ENCODE measurements at places on chromosomes 3 and 15. TPM values are rescaled to one million over a fixed set of nuclear protein-coding genes. Genes with fewer than 3 reads are reported as not detected.

Gene GRAMD1C
- total RNA-seq, result 2.8 TPM

Gene MKRN3
- total RNA-seq, result 1.8 TPM

Gene CNTN6
- total RNA-seq, result not detected

Gene TM6SF1
- not detected for total RNA-seq

Gene CELSR3
- 1.1 TPM for total RNA-seq

Gene DUSP7
- total RNA-seq, result 40.9 TPM

Gene TMEM40
- 10.4 TPM for total RNA-seq

Gene PTH1R
- total RNA-seq, result not detected

Gene STRA6
- total RNA-seq, result 0.29 TPM

Gene SMAD6
- 19.9 TPM for total RNA-seq

Gene VGLL3
- total RNA-seq, result 1.3 TPM

Gene THPO
- not detected for total RNA-seq

GRCh38 chr3:147398813-147399534, 7.4 kb downstream of the ZIC4 start:
- DNase-seq, result peak; percentile 44

DNA sequence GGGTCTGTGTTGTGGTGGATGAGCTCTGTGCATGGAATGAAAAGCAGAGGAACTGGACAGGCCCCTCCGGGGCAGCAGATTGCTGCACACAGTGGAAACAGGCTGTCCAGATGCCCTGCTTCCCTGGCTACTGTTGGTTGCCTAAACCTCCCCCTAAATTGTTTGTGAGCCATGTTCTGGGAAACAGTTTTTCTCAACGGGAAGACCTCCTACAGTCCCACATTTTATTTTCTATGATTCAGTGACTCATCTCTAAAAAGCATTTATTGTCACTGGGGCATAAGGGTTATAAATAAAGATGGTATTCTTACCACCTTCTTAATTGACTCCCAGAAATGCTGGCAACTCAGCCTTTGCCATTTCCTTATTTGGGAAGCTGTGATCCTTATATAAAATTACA, 20.3 kb upstream of the PTPN9 start:
- DNase-seq, result no peak

DNA sequence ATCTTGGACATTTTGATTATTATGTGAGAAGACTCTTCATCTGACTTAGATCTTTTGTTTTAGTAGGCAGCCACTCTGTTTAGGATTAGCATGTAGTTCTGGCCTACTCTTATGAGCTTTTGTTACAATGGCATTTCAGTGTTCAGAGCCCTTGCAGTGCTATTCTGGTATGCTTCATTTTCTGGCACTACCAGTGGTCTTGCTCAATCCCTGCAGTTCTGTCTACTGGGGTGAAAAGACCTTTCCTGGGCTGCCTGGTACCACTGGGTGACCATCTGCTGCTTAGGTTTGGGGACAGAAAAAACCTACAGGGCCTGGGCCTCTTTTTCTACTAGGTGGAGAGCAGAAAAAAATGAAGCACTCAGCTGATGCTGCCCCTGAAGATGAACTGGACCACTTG, 42.5 kb downstream of the IL16 start:
- no peak for DNase-seq

DNA sequence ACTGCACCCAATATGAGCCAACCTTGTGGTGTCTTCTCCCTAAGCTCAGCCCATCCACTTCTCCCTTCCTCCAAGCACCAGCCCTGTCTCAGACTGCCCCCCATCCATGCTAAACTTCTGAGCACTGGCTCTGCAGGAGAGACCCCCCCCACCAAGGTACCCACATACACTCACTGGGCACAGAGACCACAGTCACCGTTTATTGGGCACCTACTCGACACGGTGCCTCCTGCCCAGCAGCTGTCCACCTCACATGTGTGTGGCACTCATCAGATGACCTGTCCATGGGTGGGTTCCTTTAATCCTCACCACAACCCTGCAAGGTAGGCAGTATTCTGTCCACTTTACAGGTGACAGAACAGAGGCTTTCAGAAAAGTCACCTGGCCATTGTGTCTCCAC, 22.3 kb upstream of the SFMBT1 start:
- no peak for DNase-seq

- no peak for DNase-seq
Observed at GRCh38 chr15:92294759-92295158, 98.9 kb upstream of the ST8SIA2 start.

GRCh38 chr15:88745696-88746095, 57.5 kb upstream of the ACAN start:
- peak; percentile 56 for DNase-seq

DNA sequence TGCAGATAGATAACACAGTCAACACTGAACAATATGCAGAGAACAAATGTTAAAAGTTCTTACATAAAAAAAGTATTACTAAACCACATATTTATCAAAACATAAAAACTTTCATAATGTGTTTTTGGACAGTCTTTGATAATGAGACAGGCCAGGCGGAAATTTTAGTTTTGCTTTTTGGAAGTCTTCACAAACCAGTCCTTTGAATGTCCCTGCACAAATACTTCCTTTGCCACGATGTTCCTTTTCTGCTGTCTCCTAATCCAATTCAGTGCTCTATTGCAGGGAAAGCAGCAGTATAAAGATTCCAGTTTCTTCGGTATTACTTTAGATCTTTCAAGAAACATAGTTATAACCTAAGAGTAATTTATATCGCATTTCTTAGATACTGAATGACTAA, 135.9 kb downstream of the TBL1XR1 start:
- no peak for DNase-seq

- no peak for DNase-seq
Observed at GRCh38 chr15:68589053-68589452, 10.3 kb downstream of the CORO2B start.

GRCh38 chr3:55651011-55651410, 163.9 kb upstream of the WNT5A start:
- no peak for DNase-seq

DNA sequence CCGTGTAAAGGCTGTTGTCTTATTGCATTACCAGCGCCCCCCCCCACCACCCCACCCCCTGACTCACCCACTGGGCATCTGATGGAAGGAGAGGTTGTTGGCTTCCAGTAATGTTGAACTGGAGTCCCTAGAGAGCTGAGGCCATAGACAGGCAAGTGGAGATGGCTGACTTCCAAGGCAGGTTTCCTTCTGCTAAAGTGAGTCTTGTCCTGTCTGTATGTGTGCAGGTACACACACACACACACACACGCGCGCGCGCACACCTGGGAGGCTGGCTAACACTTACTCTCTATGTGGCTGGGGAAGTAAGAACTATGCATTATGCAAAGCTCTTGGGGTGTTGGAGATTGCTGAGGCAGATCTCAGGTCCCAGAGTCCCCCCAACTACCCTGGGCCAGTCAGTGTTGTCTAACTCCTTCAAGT, 1.6 kb upstream of the KY start:
- DNase-seq, result no peak

DNA sequence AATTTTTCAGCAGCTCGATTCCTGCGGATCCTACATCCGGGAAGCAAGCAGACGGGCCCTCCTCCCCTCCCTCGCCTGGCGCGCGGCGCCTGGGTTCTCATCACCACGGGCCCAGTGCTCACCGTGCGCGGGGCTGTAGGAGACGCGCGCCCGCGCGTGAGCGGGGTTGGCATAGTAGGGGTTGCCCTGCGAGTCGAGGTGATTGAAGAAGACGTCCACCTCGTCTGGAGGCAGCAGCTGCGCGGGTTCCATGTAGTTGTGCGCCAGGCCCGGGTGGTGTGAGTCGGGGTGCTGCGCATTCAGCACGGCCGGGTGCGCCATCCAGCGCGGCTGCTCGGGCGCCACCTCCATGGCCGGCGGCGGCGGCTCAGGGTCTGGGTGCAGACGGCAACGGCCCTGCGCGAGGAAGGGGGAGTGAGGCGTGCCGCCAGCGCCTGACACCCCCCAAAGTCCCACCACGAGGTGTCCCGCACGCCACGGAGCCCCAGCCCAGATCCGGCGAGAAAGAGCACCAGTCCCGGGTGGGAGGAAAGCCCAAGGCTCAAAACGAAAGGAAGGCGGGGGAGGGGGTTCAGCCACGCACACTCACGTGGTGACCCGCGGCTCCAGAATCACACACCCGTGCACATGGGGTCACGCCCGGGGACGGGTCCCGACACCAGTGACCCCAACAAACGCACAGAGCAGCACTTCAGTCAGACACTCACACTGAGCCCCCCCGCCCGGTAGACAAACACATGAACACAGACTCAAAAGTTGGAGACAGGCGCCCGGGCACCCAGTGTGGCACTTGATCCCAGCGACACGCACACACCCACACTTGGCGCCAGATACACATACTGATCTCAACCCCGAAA, 6.1 kb downstream of the GATA2 start:
- DNase-seq, result peak; percentile 33

- DNase-seq, result no peak
Observed at GRCh38 chr3:125023833-125024555, 31.8 kb downstream of the HEG1 start.

GRCh38 chr3:150079029-150079739, 108.5 kb upstream of the PFN2 start:
- DNase-seq, result peak; percentile 91

DNA sequence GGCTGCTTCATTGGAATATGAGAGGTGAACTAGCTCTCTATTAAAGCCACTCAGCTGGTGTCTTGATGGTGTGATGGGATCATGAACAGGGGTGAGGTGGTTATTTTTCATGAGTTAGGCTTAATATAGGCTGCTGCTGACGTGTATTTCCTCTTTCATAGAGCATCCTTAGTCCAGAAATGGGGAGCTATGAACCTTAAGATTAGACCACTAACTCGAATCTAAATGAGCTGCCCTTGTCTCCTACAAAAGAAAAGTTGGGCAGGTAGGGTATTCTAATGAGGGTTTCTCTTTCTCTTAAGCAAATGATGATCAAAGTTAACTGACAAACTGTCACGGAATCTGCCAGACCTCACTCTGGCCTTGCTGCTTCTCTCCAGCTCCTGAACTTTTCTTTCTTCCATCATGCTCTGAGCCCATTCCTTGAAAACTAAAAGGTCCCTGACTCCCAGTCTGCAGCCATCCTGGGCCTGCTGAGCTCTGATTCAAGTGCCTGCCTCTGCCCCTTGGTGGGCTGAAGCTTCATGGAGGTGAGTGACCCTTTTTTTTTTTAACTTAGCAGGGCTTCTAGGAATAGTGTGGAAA, at the start of gene TRIM69:
TSS of gene TRIM69 (plus strand) at position 348 of the 585 bp plus-strand sequence. CDS start at position 525, 177 bp downstream.
- no peak for DNase-seq

GRCh38 chr3:76943058-76943457, 96.8 kb upstream of the ROBO2 start:
- DNase-seq, result no peak

- no peak for DNase-seq
Observed at GRCh38 chr15:60235951-60236710, 161.7 kb downstream of the ANXA2 start.

- DNase-seq, result no peak
Observed at GRCh38 chr15:66996094-66996493, 69.3 kb upstream of the SMAD3 start.

GRCh38 chr3:11632564-11632963, 11.2 kb downstream of the VGLL4 start:
- no peak for DNase-seq

DNA sequence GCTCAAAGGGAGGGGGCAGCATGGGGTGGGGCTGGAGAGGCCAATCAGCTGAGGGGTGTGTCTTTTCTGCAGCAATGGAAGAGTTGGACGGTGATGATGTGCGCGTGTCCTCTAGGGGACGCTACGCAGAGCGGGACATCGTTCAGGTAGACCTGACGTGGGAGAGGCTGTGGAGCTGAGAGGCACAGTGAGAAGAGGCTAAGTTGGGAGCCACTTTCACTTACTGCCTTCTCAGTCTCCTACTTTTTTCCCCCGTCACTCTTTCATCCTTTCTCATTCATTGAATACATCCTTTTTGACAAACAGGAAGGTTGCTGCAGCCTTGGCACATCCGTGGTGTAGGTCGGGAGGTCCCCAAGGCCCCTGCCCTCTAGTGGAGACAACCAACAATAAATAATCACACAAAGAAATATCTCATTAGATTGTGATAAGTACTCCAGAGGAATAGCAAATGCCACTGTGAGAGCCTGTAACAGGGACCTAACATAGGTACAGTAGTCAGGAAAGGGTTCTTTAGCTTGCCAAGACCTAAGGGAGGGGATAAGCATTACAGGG, 4.4 kb upstream of the BRPF1 start:
- DNase-seq, result no peak

GRCh38 chr3:115658032-115658336, 34.7 kb downstream of the GAP43 start:
- DNase-seq, result no peak

- no peak for DNase-seq
Observed at GRCh38 chr3:2714834-2715233, 395.3 kb downstream of the IL5RA start.

DNA sequence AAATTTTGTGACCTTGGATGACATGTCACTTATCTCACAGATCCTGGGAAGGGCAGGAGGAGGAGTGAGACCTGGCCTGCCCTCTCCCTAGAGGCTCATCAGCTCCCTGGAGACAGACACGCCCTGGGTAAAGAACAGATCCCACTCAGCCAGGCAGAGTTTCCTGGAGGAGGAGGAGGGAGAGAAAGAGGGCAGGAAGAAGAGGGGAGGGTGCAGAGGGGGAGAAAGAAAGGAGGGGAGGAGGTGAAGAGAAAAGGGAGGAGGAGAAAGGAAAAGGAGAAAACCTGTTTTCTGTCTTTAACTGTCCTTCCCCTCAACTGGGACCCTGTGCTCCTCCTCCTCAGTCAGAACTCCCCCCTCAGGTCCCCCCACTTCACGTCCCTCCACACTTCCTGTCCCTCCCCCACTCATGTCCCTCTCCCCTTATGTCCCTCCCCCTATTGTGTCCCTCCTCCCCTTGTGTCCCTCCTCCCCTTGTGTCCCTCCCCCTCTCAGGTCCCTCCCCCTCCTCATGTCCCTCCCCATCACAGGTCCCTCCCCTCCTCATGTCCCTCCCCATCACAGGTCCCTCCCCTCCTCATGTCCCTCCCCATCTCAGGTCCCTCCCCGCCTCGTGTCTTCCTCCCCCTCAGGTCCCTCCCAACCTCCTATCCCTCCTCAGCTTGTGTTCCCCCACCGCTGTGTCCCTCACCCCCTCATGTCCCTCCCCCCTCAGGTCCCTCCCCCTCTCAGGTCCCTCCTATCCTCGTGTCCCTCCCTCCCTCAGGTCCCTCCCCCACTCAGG, 52.3 kb upstream of the CGNL1 start:
- peak; percentile 64 for DNase-seq

GRCh38 chr3:15572138-15572537, 29.2 kb downstream of the HACL1 start:
- DNase-seq, result no peak

DNA sequence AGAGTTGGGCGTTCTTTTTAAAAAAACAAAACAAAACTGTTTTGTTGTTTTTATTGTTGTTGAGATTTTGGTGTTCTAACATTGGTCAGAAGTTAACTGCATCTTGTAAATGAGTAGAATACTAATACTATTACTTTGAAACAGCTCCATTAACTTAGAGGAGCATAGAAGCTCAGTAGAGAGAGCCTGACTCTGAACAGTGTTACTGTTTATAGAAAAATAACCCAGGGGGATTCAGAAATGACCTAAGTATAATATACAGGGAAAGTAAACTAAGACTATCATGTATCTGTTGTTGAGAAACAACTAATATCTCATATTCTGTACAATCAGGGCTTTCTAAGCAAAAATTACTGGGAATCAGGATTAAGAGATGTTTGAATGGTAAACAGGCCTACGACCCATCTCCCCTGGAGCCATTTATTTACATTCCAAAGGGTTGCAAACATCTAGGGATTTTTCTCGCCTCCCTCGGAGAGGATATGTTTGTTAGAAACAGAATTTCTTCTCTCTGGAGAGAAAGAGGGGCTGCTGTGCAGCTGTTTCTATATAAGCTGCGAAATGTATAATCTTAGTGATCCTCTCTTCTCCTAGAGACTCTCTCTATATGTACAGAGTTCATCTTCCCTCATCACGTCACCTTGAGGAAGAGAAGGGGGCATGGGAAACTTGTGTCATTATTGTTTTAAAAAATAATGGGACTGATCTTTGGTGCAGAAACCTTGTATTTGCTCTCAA, 827.5 kb upstream of the DPPA4 start:
- no peak for DNase-seq
